HFFc6 (cell line): ENCODE measurements at places on chromosomes 11 and 22.

GRCh38 chr11:62373464-62374119, 36.3 kb downstream of the ASRGL1 start:
- DNase-seq = no peak

DNA sequence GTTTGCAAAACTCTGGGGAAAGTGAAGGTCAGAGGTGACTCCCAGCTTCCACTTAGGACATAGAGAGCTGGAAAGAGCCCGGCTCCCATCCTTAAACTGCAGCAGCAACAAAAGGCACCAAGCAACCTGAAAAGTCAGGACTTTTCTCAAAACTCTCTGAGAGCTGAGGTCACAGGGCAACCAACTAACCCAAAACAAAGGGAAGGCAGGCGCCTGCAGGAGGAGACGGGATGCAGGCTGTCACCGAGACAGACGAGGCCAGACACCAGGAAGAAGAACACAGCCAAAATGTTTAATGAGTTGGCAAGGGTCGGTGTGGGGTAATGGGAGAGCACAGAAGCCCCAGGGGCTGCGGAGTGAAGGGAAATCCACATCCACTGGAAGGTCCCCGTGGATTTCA, 19.9 kb downstream of the ASCL2 start:
- DNase-seq = no peak

DNA sequence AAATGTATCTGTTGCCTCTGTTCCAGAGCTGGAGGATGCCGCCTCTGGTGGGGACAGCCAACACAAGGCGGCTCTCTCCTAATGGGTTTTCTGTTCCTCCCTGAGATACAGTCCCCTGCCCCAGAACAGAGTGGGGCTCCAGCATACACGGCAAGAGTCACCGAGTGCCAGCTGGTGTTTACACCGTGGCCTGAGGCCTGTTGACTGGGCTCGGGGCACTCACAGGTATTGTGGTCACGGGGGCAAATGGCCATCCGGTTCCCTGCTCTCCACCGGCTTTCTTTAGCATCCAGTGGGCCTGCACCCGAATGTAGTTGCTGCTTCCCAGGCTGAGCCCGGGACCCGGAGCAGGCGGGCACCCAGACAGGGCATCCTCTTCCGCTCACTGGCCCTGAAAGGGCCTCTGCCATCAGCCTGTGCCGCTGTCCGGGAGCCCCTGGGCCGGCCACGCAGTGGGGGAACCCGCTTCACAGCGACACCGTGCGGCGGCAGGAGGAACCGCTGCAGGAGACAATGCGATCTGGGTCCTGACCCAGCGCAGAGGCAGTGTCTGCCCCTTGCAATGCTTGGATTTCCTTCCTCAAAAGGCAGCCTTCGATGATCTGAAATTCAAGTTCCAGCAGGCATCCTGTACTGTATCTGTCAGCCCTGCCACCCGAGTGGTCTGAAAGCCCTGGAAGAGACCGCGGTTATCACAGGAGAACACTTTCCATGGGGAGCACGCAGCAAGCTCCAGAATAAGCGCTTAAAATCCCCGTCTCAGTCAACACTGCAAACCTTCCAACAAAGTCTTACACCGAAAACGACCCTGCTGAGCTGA, 859 bp upstream of the KRTAP5-5 start:
- DNase-seq = no peak

GRCh38 chr11:12949453-12949852, 59.7 kb upstream of the RASSF10 start:
- DNase-seq = no peak

- no peak for DNase-seq
These were observed 136.7 kb upstream of the NECTIN1 start for GRCh38 chr11:119865661-119866156.

- no peak for DNase-seq
These were observed 29.6 kb downstream of the GALNT18 start for GRCh38 chr11:11592146-11592684.
